ENCODE measurements at places on chromosomes 4 and X.

DNA sequence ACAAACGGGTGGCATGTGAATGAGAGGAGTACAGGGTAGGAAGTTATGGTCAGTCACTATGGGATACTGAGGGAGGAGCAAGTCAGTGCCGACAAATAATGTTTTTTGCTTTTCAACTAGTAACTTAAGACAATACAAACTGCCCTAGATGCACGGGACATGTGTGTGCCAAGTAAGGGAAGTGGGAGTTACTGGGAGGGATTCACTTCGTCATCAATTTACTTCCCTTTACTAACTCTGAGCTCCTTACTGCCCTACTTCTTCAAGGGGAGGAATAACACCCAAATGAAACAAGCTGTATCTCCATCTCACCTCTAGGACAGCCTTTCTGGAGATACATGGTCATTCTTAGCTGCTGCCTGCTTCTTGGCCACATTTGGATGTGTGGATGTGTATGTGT is 97.7 kb downstream of the DGKK start:
- DNase-seq: no peak

DNA sequence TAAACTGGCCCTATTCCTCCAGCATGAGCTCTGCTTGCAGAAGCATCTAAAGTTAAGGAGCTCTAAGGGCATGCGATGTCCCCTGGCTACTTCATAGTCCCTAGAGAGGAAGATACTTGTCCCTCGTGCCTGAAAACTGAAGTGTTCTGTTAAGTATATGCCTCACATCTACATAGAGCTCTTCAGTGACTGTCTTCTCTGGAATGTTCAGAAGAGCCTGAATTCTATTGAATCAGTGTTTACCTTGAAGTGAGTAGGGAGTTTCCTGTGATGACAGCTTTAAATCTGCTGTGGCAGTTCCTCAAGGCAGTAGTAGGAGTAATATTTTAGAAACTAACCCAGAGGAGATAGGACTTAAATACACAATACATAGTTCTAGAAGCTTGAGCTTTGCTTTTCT is 111.2 kb downstream of the ZNF518B start:
- DNase-seq: no peak

DNA sequence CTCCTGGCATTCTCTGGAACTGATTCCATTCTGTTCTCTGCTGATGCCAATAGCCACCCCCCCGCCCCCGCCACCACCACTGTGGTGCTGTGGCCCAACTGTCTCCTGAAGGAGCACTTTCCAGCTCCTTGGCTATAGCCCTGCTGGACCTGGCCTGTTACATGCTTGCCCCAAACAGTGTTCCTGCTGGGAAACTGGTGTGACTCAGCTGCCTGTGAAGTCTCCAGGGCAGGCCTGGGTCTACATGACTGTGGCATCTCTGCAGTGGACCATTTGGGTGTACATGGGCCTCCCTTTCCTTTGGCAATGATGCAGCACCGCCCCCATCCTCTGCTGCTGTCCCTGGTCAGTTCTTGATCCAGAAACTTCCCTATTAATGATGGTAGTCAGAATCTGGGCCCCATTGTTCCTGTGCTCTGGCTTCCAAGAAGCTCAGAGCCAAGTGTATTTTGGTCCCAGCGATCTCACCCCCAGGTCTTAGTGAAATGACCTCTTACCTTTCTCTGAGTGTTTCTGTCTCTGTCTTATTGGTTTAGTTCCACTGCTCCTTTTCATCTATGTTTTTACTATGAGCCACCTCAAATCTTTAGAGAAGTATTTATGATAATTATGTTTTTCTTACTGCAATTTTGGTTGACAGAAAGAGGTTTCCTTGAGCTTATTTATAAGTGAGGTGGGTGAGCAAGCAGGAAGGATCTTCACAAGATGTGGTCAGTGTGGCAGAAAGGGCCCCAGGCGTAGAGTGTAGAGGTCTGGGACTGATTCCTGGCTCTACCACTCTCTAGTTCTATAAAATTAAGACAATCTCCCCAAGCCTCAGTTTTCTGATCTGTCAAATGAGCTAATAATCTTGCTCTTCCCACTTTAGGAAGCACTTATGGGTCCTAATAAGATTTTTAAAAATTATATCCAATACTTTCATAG is 210.7 kb upstream of the EOLA2 start:
- no peak for DNase-seq

GRCh38 chr4:150582873-150583286 is 929 bp downstream of the MAB21L2 start:
- DNase-seq: no peak

All from SK-N-MC (cell line).